ENCODE measurements at places on chromosomes 5 and 9.

DNA sequence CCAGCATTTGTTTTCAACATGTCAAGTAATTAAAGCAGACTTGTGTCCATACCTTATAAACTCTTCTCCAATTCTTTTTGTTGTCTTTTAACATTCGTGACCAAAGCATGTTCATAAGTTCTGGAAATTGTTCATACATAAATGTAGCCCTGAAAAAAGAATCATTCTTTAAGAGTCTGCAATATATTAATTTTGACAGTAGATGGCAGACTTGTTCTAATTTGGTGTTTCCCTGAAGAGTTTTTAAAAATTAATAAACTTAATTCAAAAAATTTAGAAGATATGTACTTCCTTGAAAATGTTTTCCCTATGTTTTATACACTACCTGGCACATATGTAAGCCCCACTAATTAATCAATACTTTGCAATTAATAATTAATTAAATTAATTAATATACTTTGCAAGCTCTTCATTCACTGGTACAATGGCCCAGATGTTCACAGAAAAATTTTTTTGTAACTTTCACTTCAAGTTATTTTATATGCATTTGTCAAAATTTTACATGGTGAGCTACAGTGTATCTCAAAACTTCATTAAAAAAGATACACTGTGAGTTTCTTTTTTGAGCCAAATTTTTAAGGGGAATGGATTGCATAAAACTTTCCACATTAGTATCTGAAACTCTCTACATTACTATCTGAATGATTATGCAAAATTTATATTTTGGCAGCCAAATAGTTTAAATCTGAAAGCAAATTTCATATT lies 42.1 kb downstream of the CLINT1 start:
- no peak for DNase-seq

GRCh38 chr5:111756581-111757354 lies at the start of gene NREP:
Gene NREP (minus strand): TSS chr5:111757194. CDS start chr5:111755772, 1,422 bp downstream.
- DNase-seq, result no peak

DNA sequence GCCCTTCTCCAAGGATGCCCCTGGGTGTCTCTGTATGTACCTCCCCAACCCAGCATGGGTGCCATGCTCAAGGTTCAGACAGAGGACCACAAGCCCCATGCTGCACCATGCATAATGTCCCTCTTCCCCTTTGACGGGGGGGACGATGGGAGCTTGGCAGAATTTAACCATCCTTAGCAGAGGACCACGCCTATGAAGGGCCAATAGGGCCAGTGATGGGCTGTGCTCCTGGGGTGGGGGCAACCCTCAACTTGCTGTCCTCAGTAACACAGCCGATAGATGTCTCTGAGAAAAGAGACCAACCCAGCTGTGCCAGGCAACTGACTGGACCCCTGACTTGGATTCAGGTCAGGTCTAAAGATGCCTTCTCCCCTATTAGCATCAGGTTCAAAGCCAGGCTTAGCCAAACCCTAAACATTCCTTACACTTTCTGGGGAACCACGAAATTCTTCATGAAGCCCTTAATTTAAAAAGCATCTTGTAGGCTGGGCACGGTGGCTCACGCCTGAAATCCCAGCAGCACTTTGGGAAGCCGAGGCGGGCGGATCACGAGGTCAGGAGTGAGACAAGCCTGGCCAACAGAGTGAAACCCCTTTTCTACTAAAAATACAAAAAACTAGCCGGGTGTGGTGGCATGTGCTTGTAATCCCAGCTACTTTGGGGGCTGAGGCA lies 20.7 kb upstream of the JADE2 start:
- no peak for DNase-seq

DNA sequence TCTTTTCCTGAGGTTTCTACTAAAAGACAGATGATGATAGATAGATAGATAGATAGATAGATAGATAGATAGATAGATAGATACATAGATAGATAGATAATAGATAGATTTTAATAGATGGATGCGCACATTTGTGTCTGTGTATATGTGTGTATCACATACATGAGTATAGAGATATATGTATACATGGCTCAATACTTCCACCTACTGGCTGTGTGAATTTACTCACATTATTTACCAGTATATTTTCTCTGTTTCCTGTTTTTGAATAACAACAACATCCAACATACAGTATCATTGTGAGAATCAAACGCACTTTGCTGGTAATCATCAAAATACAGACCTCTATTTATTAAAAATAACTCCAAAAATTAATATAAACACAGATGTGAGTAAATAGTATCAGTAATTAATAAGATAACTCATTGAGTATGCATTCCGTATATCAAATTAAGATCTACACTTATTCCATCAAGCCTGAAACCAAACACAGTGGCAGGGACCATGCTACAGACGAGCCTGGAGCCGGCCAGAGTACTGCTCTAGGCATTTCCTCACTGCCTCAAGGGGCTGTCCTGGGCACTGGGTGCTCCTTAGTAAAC lies 338.0 kb downstream of the SEMA5A start:
- no peak for DNase-seq

GRCh38 chr9:107875571-107875980 lies 386.0 kb upstream of the KLF4 start:
- DNase-seq, result no peak

- DNase-seq, result no peak
Observed at GRCh38 chr9:93183663-93184431, at the start of gene WNK2. Gene WNK2 (plus strand): TSS chr9:93184139. CDS start chr9:93184930, 791 bp downstream.
